Common myeloid progenitor, CD34-positive (primary cell): ENCODE measurements at places on chromosomes 2 and 18.
A peak's percentile ranks its signal among the peaks of the same experiment; 100 is the strongest.

DNA sequence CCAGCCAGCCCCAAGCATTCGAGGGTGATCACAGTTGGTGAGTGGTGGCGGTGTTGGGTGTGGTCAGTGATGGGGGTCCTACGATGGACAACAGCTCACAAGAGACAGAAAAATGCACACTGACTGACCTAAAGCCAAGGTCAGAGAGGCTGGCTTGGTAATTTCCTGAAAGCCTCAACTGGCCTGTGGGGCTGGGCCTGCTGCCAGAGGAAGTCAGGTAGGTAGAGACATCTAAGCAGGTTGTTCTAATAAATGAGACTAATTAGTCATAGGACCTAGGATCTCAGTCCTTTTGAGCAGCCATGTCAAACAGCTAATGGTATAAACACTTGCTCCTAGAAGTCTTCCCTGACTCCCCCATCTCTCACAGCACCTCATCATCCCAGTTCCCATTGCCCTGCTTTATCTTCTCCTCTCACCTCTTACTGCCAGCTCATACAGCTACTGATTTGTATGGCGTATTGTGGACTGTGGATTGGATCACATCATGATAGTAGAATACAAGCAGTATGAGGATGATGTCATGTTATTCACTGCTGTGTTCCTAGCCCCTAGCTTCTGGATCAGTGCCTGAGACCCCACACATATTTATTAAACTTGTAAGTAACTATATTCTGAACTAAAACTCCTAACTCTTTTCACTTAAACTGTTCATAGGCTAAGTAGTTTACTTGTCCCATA is 262.9 kb upstream of the KLHL29 start:
- DNase-seq, result no peak

DNA sequence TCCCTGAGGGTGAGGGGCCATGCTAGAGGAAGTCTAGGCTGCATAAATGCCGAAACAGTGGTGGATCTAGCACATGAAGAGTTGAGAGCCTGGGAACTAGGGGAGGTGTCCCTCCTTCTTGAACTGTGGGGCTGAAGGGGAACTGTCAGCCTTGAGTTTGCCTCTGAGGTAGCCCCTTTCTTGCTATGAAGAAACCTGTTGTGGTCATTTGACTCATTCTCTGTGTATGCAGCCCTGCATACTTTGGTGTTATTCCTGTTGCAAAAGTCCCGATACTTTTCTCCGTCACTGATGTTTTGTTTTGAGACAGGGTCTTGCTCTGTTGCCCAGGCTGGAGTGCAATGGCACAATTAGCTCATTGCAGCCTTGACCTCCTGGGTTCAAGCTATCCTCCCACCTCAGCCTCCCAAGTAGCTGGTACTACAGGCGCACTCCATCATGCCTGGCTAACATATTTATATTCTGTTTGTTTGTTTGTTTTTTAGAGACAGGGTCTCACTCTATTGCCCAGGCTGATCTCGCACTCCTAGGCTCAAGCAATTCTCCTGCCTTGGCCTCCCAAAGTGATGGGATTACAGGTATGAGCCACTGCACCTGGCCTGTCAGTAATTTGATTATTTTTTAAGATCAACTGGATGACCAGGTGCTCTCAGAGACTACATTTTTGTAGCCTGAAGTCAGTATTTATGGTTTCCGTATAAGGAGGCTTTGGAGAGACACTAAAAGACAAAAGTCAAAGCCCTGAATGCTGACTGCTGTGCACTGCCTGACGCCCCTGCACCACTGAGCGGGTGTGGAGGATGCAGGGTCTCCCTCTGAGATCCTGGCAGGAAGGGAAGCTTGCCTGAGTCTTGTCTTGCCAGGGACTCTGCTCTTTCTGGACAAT is 126.0 kb upstream of the MSH6 start:
- no peak for DNase-seq

- DNase-seq, result peak; percentile 53
Measured at GRCh38 chr2:43158259-43158880, 68.0 kb downstream of the ZFP36L2 start.

DNA sequence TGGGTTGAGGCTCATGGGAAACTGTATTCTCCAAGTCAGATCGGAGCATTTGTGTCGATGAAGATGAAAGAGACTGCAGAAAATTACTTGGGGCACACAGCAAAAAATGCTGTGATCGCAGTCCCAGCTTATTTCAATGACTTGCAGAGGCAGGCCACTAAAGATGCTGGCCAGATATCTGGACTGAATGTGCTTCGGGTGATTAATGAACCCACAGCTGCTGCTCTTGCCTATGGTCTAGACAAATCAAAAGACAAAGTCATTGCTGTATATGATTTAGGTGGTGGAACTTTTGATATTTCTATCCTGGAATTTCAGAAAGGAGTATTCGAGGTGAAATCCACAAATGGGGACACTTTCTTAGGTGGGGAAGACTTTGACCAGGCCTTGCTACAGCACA is 336.6 kb downstream of the PAX3 start:
- DNase-seq, result no peak

GRCh38 chr2:189751080-189751658 is 11.4 kb downstream of the OSGEPL1 start:
- peak; percentile 43 for DNase-seq

DNA sequence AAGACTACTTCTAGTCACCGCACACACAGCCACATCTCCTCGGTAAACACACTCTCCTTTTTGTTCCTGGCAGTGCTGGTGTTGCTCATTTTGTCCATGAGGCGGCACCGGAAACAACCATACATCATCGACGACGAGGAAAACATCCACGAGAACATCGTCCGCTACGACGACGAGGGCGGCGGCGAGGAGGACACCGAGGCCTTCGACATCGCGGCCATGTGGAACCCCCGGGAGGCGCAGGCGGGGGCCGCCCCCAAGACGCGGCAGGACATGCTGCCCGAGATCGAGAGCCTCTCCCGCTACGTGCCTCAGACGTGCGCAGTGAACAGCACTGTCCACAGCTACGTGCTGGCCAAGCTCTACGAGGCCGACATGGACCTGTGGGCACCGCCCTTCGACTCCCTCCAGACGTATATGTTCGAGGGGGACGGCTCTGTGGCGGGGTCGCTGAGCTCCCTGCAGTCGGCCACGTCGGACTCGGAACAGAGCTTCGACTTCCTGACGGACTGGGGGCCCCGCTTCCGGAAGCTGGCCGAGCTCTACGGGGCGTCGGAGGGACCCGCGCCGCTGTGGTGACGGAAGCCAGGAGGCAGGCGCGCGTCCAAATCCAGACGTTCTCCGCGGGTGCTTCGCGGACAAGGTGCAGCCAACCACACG is 221.0 kb downstream of the CDH20 start:
- peak; percentile 47 for DNase-seq

DNA sequence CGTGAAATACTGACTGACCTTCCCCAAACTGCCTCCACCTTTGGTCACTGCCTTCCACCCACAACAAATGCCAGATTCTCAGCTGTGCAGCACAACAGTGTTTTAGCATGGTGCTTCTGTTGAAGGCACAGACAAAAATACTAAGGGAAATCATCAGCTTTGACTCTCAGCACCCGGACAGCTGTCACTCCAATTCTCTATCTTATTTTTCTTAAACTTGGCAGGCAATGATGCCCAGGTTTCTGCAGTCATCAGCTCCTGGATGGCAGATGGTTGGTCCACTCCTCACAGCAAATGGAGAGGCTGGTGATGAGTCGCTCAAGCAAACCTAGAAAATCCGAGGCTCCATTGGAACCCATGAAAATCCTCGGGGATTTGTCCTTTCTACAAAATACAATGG is 2.9 kb upstream of the FAM124B start:
- DNase-seq, result no peak

GRCh38 chr2:159769147-159769546 is 28.9 kb downstream of the CD302 start:
- no peak for DNase-seq

- no peak for DNase-seq
Measured at GRCh38 chr2:12642859-12643258, 73.9 kb upstream of the TRIB2 start.

DNA sequence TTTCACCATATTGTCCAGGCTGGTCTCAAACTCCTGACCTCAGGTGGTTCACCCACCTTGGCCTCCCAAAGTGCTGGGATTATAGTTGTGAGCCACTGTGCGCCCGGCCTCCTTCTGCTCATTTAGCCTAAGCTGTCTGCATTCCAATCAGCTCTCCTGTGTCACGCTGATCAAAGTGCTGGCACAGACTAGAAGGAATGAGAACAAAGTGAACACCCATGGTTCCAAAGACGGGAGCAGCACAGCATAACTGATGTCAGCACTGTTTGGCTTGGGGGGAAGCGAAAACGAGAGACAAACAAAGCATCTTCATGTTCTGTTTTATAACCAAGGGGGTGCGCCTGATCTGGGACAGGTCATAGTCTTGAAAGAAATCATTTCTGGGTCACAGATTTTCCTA is 43.3 kb downstream of the DIPK1C start:
- DNase-seq, result no peak

DNA sequence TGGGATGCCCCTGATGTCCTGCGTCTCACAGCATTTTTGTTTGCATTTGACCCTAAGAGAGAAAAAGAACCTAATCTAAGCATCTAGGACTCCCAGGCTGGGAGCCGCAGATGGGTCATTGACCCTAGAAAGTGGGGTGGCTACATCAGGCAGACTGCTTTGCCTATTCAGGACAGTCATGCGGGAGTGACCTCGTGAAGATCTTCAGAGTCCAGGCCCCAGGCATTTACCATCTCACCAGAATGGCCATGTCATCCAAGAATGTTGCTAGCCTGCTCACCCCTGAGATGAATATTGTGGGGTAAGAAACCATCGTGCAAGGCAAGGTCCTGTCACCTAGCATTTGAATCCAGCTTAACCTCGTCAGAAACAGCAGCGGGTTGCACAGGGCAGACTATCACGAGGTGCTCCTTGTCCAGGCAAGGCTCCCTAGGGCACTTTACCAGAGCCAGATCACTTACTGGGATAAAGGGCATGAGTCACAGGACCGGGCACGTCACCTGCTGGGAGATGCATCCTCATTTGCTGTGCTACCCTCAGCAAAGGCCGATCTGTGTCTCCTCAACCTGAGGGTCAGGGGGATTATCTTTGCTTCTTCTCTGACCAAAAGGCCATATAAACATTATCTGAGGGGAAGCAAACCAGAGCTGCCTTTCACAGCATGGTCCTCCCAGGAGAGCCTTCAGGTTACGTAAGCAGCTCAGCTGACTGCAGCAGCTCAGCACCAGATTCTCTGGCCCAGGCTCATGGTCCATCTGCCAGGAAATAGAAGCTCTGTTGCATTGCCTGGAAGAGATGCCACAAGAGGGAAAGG is 162.3 kb downstream of the ACKR3 start:
- no peak for DNase-seq

DNA sequence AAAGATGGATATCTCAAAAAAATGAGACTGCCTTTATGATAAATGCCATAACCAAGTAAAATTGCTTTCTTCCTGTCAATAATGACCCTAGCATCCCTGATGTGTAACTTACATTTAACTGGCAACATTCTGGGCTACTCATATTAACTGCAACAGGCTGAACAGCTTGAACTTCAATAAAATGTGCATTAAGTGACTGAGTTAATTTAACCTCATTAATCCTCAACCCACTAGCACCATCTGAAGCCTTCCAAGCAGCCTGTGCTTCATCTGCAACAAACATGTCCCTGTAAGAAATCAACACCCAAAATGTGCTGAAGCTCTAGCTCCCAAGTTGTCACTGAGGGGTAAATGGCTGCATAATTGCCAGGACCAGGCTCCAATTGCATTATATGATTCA is 296.2 kb upstream of the ZC3H15 start:
- DNase-seq, result no peak

DNA sequence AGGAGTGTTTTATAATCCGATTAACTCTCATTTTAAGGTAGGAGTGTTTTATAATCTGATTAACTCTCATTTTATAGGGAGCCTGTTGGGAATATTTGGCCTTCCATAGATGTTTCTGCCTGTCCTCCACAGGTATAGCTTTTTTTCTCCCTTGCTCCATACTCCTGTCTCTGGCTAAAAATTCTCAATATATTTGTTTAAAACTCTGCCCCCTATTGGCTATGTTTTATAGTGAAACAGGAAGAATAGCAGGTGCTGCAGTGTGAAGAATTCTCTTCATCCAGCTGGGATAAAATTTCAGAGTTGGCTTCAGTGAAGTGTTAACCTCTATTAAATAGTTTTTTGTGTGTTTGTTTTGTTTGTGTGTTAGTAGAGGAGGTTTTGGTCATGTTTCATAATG is 1046.0 kb upstream of the TMEFF2 start:
- no peak for DNase-seq

DNA sequence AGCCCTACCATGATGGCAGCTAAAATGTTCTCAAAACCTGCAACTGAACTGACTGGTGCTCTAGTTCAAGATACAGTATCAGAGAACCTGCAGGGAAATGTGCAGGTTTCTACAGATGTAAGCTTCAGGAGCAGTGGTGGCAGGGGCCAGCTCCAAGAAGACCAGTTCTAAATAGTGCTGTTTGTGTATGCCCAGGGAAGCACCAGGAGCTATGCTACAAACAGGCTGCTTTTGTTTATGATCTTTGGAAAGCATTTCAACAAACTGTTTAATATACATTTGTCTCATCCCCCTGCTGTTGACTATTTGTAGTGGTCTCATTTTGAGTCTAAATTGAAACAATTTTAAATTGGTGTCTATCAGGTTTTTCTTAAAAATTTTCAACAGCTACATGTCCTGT is 20.7 kb downstream of the FZD5 start:
- DNase-seq, result no peak

GRCh38 chr2:105437708-105438103 is 38.9 kb upstream of the FHL2 start:
- no peak for DNase-seq

- DNase-seq, result peak; percentile 27
Measured at GRCh38 chr2:65256054-65256453, 28.4 kb downstream of the ACTR2 start.

GRCh38 chr2:52929412-52929811 is 838.2 kb upstream of the CHAC2 start:
- no peak for DNase-seq

DNA sequence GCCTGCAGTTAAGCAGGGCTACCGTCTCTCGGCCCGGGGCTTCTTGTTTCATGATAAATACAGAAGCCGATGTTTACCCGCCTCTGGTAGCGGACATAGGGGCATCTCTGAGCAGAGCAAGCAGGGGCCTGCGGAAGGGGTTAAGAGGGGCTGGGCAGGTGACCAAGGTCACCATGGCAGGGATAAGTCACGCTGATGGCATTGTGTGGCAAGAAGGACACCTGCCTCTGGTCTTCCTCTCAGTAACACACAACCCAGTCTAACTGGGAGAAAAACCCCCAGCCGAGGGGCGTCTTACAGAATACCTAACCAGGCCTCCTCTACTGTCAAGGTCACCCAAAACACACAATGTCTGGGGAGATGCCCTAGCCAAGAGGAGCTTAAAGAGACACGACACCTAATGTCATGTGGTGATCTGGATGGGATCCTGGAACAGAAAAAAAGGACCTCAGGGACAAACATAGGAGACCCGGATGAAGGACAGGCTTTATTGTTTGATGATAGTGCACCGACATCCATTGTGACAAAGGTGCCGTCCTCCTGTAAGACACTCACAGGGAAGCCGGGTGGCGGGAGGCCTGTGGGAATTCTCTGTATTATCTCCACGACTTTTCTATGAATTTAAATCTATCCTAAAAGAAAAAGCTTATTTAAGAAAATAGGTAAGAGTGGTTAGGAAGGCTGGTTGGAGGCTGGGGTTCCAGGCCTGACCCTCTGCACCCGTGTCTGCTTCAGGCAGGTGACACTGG is 24.8 kb downstream of the SH3BP4 start:
- DNase-seq, result no peak
